Mesenteric fat pad (tissue), 1 donor: ENCODE measurements at places on chromosomes 11 and 22. TPM values are rescaled to one million over a fixed set of nuclear protein-coding genes. Genes with fewer than 3 reads are reported as not detected.
A peak's percentile ranks its signal among the peaks of the same experiment; 100 is the strongest.

DNA sequence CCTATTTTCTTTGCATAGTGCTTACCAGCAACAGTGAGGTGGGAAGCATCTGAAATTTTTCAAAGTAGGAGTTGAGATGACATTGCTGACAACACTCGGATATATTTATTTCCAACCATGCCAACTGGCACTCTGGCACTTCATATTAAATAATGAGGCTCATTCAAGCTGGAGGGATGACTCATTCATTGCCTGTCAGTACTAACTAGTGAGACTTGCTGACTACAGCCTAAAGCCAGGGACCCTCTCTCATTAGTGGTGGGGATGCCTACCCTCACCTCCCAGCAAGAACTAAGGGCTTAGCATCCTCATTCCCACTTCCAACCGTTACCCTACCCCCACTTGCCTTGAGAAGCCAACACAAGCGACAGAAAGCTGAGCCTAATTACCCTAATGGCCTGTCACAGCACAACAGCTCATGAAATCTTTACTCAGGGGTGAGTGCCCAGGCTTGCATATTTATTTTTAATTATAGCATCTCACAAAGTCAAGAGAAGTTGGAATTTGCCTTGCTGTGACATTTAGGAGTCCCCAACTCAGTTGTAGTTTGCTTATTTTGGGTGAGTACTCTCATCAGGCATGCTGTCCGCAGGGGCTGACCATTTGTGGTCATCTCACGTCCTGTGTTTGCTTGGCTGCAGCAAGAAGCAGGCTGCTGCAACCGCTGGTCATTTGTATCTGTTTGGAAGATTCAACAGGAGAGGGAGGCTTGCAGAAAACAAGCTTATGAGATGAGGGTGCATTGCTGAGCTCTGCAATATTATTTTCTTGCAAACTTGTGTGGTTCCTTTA, 181.6 kb upstream of the POU2AF2 start:
- no peak for DNase-seq

- no peak for DNase-seq
Measured at GRCh38 chr11:112016765-112017376, 8.3 kb upstream of the DLAT start.

DNA sequence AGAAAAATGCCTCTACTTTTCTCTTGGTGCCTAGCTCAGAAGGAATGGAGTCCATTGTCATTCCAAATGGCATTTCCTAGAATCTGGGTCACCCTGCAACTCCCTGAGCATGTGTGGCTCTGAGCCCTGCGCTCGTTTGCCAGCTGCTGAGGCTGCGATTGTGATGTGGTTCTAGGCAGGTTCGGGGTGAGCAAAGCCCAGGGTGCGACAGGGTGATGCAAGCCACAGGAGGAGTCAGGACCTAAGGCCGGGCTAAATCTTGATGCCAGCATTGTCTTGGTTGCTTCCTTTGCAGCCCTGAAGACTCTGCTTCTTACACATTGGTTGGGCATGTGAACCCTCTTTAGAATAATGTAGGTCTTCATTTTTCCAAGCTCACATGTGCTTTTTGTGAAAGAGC, 131.0 kb downstream of the MORC2 start:
- peak; percentile 26 for DNase-seq

Gene SLC37A2
- 17.5 TPM for total RNA-seq
